ENCODE measurements at places on chromosomes 1 and 21. TPM values are rescaled to one million over a fixed set of nuclear protein-coding genes. Genes with fewer than 3 reads are reported as not detected.

OXCT2 gene
- 0.39 TPM for polyA plus RNA-seq

DNA sequence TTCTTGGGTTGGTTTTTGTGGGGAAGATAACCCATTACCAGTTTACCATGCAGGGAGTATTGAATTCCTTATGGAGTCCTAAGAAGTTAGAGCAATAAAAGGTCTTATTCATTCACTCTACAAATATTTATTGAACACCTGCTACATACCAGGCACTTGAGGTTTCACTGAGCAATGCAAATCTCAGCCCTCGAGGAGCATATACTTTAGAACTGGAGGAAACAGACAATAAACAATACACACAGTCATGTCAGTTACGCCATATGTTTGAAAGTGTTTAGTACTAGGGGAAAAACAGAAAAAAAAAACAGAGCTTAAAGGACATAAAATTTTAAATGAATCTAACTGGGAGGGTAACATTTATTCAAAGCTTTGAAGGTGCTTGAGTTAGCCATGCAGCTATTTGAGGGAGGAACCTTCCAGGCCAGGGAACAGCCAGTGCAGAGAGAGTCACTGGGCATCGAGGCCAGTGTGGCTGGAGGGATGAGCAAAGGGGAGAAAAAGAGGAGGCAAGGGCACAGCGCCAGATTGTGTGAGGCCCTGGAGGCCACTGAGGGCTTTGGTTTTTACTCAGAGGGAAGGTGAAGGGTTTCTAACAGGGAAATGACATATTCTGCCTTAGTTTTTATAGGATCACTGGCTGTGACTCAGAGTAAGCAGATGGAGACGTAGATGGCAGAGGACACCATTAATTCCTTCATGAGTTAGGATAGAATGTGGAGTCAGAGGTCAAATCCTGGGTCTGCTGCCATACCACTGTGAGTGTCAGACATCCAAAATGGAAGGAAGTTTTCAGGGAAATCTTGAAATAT is 32.7 kb downstream of the C1orf21 start:
- DNase-seq = peak; percentile 13

GRCh38 chr1:30609336-30609998 is 113.9 kb downstream of the MATN1 start:
- no peak for DNase-seq

CD34 gene
- 2.4 TPM for polyA plus RNA-seq

DNA sequence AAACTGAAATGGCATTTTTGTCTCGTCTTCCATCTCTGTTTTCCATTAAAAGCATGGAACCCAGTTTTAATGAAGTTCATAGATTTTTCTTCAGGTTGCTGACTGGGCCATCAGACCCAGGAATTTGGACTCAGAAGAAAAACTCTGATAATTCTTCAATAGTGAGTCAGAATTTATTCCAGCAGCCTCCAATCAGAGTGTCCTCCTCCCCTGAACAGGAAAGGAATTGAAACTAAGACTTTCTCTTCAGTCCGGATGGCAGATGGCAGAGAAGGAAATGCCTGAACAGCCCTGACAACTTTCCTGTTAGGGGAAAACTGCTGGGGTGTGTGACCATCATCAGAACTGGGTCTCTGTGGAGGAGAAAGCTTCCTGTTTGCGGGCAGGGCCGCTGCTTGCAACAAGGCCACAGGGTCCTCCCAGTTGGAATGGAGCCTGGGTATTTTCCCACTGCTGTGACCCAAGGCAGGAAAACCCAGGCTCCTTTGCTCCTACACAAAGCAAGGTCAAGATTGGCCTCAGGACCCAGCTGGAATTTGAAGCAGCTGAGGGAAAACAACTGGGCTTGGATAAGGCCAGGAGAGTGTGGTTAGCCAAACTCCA is 20.7 kb downstream of the CD34 start:
- DNase-seq = no peak

DNA sequence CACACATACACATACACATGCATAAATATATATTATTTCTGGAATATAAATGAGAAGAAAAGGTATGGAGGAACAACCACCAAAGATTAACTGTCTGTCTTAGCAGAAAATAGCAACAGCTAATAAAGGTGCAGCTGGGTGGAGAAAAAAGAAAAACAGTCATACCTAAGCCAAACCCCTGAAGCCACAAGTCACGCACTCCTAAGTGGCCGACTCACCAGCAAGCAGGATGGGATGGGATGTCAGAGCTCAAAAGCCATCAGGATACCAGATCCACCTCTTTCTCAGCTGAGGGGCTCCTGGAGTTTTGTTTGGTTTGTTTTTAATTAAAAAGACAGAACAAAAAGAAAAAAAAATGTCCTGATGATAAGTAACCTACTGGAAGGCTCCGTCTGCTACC is 64.7 kb upstream of the HIVEP3 start:
- no peak for DNase-seq

GRCh38 chr1:160244209-160244608 is 18.1 kb downstream of the DCAF8 start:
- DNase-seq = no peak

GRCh38 chr1:91883470-91883869 is 2.5 kb downstream of the TGFBR3 start:
- DNase-seq = peak; percentile 28

NIBAN1 gene
- polyA plus RNA-seq = 6.9 TPM

BROX gene
- polyA plus RNA-seq = 19.6 TPM

GRCh38 chr1:232493869-232494268 is 136.1 kb downstream of the SIPA1L2 start:
- DNase-seq = no peak

- no peak for DNase-seq
Observed at GRCh38 chr1:62870148-62870547, 86.2 kb downstream of the ATG4C start.

IGSF9 gene
- polyA plus RNA-seq = 25.4 TPM

OR2G6 gene
- polyA plus RNA-seq = not detected

FAM151A gene
- polyA plus RNA-seq = 13.5 TPM

DNA sequence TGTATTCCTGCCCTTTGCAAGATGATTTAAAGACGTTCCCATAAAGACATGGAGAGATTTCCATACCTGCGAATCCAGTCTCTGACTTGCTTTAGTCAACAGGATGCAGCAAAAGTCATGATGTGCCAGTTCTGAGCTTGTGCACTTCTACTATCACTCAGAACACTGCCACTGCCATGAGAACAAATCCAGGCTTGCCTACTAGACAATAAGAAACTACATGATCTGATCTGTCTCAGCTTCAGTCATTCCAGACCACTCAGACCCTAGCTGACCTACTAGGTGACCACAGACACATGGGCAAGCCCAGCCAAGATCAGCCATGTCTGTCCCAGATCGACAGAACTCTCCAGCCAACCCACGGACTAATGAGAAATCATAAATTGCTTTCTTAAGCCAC is 219.2 kb downstream of the RRAGC start:
- no peak for DNase-seq

DNA sequence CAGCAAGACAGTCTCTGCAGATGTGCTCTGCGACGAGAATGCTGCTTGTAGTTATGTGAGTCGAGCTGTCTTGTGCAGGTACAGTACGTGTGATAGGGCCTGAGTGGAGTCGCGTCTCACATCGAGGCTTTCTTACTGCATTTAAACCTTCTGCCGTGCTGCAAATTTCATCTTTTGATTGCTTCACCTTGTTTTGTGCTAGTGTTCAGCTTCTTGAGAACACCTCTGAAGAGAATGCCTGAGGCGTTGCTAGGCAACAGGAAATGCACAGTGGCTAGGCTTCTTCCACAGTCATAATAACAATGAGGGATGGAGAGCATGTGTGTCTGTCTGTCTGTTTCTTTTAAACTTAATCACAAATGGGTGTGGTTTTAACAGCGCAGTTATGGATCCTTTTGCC is 52.9 kb downstream of the MRPS6 start:
- peak; percentile 26 for DNase-seq

- DNase-seq = no peak
Observed at GRCh38 chr1:225559326-225559725, 93.6 kb downstream of the ENAH start.

- no peak for DNase-seq
Observed at GRCh38 chr1:50493710-50494109, 70.5 kb upstream of the DMRTA2 start.

- DNase-seq = no peak
Observed at GRCh38 chr1:5408401-5408800, 583.8 kb downstream of the NPHP4 start.

DNA sequence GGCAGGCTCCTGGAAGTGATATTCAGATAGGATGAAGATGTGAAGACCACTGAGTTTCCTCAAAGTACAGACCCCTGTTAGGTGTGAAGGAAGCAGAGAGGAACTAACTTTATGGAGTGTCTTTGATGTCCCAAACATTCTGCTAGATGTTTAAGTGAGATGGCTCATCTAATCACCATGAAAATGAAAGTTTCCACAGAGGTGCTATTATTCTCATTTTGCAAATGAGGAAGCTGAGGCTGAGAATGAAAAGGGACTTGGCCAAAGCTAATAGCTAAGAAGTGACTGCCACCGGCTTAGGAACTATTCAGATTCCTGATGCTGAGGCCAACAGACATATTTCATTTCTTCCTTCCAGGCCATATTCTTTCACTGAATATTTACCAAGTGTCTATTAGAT is 45.9 kb upstream of the WLS start:
- DNase-seq = no peak

NOC2L gene
- polyA plus RNA-seq = 68.1 TPM

SLAMF9 gene
- polyA plus RNA-seq = not detected

DNA sequence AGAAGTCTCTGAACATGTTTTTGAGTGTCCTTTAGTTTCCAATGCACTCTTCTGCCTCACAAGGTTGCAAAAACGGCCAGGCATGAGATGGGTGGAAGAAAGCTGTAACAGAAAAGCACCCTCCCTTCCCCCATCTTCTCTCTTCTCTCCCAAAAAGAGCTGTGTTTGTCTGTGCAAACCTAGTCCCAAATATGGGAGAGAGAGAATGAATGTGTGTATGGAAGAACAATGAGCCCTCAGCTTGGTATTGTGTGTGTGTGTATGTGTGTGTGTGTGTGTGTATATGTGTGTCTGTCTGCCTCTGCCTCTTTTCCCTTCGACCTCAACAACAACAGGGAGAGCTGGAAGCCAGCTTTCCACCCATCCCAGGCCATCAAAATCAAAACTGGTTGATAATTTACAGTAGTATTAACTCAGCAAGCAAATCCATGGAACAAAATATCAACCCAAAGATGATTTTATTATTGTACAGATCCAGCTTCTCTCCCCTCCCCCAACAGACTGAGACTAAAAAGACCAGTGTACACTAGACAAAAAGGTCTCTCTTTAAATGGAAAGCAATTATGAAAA is 1.8 kb downstream of the RERE start:
- DNase-seq = peak; percentile 48

DNA sequence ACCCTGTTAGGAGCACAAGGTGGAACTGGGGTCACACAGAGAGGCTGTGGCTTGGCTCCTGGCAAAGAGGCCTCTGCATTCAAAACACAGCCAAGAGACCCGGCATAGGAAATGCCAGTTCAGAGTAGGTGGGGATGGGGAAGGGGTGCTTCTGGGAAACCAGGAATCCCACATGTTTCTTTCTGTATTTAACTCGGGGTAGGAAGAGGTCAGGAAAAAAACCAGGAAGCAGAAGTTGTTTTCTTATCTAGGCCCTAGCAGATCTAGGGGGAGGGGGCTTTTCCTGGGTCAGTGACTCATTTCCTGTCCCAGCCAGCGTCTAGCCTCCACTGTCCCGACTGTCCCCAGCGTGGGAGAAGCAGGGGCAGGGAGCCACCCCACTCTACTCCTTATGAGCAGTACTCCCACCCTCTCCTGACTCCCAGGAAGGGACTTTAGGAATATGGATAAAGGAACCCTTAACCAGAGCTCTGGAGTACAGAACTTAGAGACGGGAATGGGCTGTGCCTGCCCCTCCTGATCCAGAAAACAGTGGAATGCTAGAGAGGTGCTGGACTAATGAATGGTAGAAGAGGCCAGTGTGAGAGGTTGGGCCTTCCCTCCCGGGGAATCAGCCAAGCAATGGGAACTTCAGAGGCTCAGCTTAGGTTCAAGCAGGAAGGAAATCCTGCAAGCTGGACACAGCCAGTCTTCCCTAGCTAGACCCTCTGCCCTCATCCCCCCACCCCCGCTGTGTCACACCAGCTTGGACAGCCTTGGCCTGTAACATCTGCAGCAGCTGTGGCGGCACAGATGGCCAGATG is 5.7 kb downstream of the FHL3 start:
- DNase-seq = peak; percentile 70

- no peak for DNase-seq
Observed at GRCh38 chr1:226629210-226629895, 80.8 kb downstream of the STUM start.

FLG gene
- polyA plus RNA-seq = not detected

DNA sequence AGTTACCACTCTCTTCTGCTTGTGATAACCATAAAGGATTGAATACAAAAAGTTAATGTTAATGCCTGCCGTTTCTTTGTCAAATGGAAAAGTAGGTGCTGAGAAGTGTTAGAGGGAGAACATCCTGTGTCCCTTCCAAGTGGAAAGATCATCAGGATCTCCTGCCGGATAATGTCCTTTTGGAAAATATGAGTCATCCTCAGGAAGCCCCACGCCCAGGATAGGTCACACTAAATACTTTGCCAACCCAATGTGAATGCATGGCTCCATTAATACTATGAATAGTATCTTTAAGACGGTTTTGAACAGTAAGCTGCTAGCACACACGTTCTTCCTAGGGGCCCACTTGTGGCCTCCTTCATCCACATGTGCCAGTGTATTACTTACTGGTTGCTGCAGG is 279.5 kb downstream of the ZNF326 start:
- no peak for DNase-seq

- no peak for DNase-seq
Observed at GRCh38 chr1:245774196-245774595, 619.4 kb downstream of the KIF26B start.

- DNase-seq = no peak
Observed at GRCh38 chr1:66438062-66438461, 95.9 kb upstream of the SGIP1 start.

USH2A gene
- not detected for polyA plus RNA-seq

DNA sequence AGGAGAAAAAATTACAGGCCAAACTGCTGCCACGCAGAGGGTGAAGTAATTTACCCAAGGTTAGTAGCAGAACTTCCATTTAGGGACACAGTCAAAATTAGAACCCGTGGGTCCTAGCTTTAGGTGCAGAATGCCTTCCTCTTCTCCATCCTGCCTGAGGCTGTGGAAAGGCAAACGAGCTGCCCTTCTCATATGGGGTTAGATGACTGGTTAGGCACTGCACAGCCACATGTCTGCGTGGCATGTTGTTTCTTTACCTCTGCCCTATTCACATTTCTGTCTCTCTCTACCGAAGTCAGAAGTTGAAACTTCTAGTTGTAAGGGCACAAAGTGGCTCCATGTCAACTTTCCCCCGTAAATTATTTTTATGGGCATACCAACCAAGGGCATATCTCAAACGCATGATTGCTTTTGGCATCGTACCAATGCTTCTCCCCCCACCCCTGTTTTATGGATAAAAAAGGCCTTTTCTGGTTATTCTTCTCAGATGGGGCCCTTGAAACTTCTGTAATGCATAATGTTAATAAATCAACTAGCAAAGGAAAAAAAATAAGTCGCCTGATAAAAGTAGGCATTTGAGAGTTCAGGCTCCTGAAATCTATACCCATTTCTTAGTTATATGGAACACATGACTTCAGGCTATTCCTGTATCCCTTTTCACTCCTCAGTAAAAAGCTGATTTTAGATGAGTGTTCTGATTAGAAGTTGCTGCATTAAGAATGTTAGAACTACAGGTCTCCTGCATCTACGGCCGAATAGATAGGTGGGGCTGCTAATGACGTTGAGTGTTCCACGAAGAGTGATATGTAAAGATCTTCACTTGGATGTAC is 139.6 kb upstream of the NRIP1 start:
- no peak for DNase-seq

GRCh38 chr1:69290291-69290690 is 277.4 kb upstream of the LRRC7 start:
- no peak for DNase-seq

- DNase-seq = no peak
Observed at GRCh38 chr1:2255420-2256369, 27.6 kb downstream of the SKI start.

GART gene
- 41.6 TPM for polyA plus RNA-seq

- no peak for DNase-seq
Observed at GRCh38 chr1:185998391-185998790, 264.2 kb downstream of the HMCN1 start.

All from hepatocyte (in vitro differentiated cells).